Left renal pelvis (tissue), 4 donors: ENCODE measurements at places on chromosomes 6 and 20. TPM values are rescaled to one million over a fixed set of nuclear protein-coding genes. Genes with fewer than 3 reads are reported as not detected.

- no peak for DNase-seq
Observed at GRCh38 chr6:24195836-24196597, 70.0 kb downstream of the NRSN1 start.

DNA sequence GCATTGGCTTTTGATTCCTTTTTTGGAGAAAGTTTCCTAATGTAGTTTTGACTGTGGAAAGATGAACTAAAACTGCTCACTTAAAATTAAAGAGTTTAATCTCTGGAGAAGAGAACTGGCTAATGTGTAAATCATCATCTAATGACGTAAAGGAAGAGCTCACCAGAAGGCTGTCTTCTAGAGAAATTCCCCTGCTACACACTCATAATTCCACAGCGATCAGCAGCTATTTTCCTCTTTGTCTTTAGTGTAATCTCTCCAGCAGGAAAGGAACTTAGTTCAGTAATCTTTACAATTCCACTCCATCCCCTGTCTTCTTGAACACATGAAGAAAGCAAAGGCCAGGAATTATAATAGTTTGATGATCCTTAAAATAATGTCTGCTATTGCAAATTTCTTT, 15.8 kb downstream of the SPTLC3 start:
- DNase-seq = no peak

DNA sequence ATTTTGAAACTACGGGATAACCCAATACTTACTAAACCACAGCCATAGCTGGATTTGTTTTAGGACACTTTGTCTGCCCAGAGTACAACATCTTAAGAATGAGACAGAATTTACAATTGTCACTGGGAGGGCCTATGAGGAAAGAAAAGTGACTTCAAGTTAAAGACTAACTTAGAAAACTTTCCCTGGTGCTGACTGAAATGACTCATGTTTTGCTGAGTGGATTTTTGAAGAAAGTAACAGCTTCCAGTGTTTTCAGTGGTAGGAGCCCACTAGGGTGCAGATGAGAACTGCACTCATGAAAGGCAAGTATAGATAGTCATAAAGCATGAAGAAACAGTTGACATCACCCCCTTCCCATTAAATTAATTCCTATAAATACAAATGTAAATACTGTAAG, 988.2 kb upstream of the MAP3K7 start:
- no peak for DNase-seq

DNA sequence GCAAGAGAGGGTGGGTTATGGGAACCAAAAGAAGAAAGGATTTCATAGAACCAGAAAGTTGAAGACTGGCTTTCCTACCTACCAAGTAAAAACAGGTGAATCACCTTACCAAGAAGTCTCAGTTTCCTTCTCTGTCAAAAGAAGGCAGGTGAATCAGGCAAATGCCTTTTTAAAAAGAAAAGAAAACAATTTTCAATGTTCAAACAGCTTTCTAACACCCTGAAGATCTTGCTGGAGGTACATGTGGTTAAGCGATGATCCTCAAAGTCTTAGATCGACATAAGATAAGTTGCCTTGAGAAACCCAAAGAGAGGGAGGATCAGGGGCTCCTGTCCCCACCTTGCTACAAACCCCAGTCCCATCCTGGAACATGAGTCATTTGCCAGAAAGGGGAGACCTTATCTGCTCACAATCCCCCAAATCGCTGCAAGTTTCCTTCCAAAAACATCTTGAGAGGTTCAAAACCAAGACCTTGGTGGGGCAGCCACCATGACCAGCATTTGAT, 71.6 kb downstream of the NFATC2 start:
- no peak for DNase-seq

- DNase-seq = no peak
Observed at GRCh38 chr20:835608-836045, 2.1 kb downstream of the FAM110A start.

GRCh38 chr6:86856379-86856778, 80.9 kb upstream of the HTR1E start:
- DNase-seq = no peak

GRCh38 chr20:39429726-39430125, 467.6 kb downstream of the DHX35 start:
- DNase-seq = no peak

DNA sequence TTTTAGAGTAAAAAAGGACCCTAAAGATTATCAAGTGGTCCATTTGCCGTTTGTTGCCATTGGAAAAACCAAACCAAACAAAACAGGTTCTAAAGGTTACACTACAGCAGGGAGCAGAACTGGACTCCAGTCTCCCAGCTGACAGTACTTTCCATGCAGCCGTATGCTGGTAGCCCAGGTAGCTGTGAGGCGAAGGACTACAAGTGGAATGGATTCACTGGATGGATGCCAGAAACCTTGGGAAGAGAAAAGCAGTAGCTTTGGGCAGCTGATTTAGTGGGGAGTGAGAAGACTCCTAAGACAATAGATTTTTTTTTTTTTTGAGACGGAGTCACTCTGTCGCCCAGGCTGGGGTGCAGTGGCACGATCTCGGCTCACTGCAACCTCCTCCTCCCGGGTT, 88.3 kb downstream of the SASH1 start:
- no peak for DNase-seq

- DNase-seq = peak; percentile 44
Observed at GRCh38 chr6:6686748-6687601, 98.5 kb downstream of the LY86 start.

- DNase-seq = no peak
Observed at GRCh38 chr20:23622839-23623343, 14.9 kb downstream of the CST3 start.

- no peak for DNase-seq
Observed at GRCh38 chr6:34462551-34462971, 3.3 kb upstream of the PACSIN1 start.

GRCh38 chr6:35461270-35461669, 6.9 kb upstream of the RPL10A start:
- DNase-seq = no peak

DNA sequence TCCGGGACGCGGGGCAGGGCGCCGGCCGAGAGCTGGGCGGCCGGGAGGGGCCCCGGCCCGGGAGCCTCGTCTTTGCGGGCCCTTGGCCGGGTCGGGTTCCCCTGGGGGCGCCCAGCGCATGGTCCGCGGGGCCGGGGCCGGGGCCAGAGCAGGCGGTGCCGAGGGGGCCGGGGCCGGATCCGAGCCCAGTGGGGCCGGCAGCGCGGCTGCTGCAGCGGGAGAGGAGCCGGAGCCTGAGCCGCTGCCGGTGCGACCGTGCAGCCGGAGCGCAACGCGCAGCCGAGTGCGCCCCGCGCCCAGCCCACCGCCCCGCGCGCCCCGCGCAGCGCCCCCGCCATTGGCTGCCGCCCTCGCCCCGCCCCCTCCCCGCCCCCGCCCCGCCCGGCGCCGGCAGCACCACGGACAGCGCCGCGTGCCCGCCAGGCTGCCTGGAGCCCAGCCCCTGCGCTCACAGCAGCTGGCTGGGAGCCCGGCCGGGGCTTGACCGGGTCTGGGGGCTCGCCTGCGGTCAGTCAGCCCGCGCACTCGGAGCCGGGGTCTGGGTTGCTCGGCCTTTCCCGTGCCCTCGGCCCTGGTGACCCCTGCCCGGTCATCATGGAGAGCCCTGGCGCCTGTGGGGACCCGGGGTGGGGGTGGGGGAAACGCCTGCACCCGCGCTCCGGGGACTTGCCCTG, at the start of gene HRH3:
Gene HRH3, minus strand, starts transcription at position 287 of the 674 bp plus-strand sequence. CDS start 308 bp downstream, outside the sequence.
- peak; percentile 25 for DNase-seq

GRCh38 chr6:19549109-19549508, 288.1 kb upstream of the ID4 start:
- no peak for DNase-seq

DNA sequence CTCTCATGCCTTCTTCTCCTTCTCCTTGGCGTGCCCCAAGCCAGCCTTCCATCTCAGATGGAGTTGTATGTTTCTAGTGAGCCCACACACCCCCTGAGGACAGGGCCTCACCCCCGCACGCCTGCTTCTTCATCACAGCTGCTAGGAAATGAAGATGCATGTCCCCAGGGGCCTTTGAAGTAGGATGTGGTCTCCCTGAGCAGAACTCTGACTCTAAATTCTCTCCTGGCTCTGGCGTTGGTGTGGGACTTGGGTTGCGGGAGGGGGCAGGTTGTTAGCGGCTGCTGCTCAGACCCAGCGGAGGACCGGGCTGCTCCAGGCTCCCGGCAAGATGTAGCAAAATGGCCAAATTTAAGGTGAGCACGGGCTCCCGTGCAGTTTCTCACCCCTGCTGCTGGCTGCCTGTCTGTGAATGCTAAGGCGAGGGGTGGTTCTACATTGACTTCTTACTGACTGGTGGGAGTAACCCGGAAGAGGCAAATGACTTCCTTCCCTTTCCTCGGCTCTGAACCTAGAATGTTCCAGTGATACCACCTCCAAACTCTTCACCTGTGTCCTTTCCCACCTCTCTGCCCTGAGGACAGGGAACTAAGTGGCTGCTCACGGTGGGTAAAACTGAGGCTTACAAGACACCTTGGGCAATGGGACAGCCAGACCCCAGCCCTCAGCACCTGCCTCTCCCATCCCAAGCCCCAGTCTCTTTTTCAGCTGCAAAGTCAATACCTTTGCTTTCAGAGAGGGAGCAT, 8.8 kb downstream of the SYNJ2 start:
- DNase-seq = no peak

DNA sequence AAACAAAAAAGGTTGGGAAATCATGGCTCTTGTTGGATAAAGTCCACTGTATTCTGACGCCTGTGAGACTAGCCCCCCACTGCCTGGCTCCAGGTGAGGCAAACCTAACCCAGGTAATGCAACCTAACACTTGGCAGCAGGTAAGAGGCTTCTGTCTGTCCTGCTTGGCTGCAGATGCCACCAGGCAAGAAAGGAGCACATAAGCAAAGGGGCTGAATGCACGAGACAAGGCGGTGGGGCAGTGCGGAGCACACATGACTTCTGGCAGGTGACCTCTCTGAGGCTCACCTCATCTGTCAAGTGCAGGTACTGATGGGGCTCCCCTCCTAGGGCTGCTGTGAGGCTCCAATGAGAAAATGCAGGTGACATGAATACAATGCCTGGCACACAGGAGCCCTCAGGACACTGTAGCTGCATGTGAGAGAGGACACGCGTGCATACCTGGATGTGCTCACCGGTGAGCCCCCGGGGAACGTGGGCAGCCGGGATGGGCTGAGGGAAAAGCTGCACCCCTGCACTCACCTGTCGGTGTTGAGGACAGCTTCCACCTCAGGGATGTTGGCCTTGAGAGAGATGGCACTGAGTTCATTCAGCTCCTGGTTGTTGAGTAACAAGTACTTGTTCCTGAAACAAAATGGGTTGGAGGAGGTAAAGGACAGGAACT, 54.1 kb downstream of the MYH7B start:
- DNase-seq = no peak

- DNase-seq = no peak
Observed at GRCh38 chr20:56750430-56750829, 121.3 kb downstream of the TFAP2C start.

DNA sequence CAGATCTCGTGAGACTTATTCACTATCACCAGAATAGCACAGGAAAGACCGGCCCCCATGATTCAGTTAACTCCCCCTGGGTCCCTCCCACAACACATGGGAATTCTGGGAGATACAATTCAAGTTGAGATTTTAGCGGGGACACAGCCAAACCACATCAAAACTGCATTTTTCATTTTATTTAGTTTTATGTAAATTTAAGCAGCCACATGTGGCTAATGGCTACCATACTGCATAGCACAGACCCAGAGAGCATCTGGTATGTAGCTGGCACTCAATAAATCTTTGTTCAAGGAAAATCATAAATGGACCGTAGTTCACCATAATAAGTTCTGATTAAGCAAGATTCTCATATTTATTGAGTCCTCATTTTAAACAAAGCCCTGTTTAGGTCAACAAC, 15.3 kb downstream of the GFOD1 start:
- DNase-seq = no peak

DNA sequence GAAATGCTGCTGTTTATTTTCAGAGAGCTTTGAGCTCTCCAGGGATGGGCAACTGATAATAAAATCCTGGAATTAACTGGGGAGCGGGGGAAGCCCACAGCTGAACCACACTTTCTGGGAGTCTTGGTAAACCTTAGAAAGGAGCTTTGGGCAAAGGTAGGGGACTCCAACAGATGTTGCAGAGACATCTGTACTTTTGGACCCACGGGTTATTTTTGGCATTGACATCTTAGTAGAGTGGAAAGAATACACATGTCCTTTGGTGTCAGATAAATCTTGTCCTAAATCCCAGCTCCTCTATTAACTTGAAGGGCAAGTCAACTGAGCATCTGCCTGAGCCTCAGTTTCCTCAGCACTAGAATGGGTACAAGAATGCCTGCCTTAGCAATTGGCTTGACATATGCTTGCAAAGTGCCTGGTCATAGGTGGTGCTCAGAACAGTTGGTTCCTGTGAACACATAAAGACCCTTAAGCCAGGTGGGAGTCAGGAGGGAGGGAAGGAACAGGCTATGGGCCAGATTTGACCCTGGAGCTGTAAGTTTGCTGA, 5.8 kb downstream of the SLC22A3 start:
- no peak for DNase-seq

DNA sequence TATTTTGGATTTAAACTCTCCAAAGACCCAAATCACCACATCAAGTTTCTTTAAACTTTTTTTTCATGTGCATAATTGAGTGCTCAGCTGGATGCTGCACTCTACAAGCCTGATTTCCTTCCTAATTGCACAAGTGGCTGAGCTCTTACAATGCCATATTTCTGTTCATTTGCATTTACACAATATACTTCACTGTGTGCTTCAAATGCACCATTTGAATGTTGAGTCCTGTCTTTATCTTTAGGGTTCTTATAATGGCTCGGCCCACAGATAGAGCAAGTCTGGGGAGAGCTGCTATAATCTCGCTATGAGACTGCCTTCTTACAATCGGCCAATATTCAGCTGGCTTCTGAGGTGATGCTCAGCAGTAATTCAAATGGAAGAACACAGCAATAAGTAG, 200.6 kb upstream of the MAP3K7 start:
- no peak for DNase-seq

DNA sequence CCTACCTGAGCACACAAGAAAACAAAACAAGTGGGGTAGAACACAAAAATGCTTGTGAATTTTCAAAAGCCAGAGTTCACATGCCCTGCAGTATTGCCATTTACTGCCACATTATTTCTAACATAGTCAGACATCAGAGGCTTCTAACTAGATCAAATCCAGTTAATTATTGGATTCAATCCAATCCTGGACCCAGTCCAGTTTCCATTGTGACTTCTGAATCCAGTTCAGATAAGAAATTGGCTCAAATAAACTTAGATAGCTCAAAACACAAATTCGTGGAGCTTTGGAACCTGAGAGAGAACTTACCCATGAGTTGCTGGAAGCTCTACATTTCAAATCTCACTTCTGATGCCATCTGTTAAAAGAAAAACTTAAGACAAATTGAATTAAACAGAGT, 85.2 kb upstream of the ANKEF1 start:
- no peak for DNase-seq

- no peak for DNase-seq
Observed at GRCh38 chr6:91781946-91782345, 1195.1 kb upstream of the MAP3K7 start.

GRCh38 chr6:38479331-38479730, 160.4 kb downstream of the BTBD9 start:
- no peak for DNase-seq

NFATC2 gene
- 2.4 TPM for polyA plus RNA-seq

SLC23A2 gene
- 22.5 TPM for polyA plus RNA-seq

TFAP2C gene
- 1.3 TPM for polyA plus RNA-seq

UNC93A gene
- polyA plus RNA-seq = 5.5 TPM

MEI4 gene
- polyA plus RNA-seq = 0.49 TPM

THBS2 gene
- polyA plus RNA-seq = 8.0 TPM

MUC22 gene
- not detected for polyA plus RNA-seq

LY6G6D gene
- not detected for polyA plus RNA-seq

MDFI gene
- polyA plus RNA-seq = 49.5 TPM

HCRTR2 gene
- 1.4 TPM for polyA plus RNA-seq

TMEM170B gene
- polyA plus RNA-seq = 10.7 TPM

HLA-DQA1 gene
- polyA plus RNA-seq = 2.2 TPM
